ENCODE measurements at places on chromosomes 7 and 10.

DNA sequence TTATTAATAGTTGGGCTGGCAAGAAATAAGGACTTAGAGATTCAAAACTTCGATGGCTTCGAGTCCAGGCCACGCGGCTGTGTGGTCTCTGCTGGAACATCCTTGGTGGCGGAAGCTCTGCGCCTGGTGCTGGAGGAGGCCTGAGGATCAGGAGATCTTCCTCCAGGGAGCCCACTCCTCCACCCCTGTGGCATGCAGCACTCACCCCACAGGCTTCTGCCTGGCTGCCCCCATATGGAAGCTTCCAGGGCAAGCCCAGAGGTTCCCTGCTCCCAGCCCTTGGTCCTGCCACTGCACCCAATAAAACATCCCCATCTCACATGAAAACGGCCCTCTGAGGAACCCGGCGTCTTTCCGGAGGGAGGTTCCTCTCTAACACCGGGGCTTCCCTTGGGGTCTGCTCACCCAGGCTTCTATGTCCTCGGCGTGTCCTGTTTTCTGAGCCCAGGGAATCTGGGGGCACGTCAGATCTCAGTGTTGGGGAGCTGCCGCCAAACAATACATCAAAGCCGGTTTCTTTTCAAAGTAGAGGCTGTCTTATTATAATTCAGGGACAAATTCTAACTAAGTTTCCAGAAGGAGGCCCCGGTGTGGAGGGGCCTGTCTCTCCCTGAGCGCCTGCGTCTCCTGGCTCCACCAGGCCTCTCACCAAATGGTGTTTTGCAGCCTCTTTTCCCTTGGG lies 32.4 kb downstream of the CALML3 start:
- DNase-seq: no peak

GRCh38 chr10:76035206-76036110 lies 604.0 kb downstream of the LRMDA start:
- DNase-seq: no peak

GRCh38 chr10:33398796-33399195 lies 64.3 kb upstream of the NRP1 start:
- no peak for DNase-seq

DNA sequence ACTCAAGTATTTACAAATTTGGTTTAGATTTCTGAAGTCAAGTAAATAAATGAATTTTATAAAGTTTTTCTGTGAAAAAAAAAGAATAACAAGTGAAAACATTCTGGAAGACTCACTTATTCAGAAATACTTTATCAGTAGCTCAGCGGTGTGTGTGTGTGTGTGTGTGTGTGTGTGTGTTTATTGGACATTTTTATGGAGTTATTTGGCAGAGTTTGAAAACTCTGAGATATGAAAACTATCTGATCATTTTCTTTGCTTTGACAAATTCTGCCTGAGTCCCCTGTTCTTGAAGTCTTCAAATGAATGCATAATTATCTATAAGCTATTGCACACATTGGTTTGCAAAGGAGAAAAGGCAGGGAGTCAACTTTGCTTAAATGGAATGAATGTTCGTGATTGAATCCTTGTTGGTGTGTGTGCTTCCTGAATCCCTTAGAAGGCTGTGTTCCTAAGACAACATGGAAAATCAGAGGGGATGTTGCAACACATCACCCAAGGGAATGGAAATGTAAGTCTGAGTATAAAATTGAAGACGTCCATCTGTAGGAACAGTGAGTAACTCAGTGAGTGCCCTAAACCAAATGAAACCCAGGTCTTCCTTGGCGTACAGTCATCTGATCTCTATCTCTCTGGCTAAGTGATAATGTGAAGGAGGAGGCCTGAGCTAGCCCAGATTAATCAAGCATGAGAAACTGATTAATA lies 160.9 kb downstream of the REEP3 start:
- peak; percentile 98 for DNase-seq

DNA sequence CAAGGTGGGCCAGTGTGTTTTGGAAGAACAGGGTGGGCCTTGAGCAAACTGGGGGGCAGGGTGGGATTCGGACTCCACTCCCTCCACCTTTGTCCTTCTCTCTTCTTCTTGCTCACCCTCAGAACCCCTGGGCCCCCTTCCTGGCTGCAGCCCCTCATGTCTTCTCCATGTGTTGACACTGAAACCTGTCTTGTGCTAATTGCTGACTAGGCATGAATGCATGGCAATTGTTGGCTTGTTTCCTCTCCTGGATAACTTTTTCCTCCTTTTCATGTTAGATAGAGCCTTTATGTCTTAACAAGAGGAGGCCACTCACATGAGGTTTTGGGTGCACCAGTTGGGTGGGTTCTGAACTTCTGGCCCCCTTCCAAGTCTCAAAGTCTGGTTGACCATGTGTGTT lies 181.6 kb upstream of the MKI67 start:
- no peak for DNase-seq

- DNase-seq: peak; percentile 97
These were observed 369.6 kb downstream of the FRMD4A start for GRCh38 chr10:13961097-13961496.

DNA sequence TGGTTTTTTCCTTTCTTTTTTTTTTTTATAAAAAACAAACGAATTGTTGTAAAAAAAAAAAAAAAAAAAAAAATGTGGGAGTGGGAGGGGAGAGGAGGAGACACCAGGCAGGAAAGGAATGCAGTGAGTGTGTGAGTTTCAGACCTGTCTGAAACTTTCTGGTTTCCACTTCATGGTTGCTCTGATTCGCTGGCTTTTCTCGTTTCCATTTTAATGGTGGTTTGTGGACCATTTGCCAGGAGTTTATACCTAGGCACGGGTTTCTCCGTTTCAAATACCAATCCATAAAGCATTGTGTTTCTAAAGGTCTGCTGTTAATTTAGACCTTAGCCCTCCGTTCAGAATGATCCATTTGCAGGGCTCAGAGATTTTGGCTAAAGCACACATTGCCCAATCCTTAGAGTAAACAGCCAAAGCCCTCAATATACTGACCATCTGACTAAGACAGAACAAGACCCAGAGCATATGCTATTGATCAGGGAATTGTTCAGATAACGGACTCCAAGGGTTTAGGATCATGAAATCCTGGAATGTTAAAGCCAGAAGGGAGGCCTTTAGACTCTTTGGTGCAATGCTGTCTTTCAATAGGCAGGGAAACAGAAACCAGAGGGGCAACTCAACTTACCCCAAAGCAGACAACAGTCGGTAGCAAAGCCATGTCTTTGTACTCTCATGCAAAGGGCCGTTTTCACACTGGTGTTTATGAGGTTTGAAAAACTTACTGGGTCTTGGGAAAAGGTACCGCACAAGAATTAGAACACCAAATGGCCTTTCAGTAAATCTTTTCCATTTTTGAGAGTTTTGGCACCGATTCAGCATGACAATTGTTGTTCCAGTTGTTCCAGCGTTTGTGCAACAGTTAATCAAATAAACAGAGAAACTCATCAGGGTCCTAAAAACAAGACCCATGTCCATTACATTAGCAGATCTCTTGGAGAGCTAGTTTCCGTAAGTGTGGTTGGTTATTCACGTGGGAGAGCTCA lies 94.3 kb upstream of the AGBL3 start:
- peak; percentile 65 for DNase-seq

DNA sequence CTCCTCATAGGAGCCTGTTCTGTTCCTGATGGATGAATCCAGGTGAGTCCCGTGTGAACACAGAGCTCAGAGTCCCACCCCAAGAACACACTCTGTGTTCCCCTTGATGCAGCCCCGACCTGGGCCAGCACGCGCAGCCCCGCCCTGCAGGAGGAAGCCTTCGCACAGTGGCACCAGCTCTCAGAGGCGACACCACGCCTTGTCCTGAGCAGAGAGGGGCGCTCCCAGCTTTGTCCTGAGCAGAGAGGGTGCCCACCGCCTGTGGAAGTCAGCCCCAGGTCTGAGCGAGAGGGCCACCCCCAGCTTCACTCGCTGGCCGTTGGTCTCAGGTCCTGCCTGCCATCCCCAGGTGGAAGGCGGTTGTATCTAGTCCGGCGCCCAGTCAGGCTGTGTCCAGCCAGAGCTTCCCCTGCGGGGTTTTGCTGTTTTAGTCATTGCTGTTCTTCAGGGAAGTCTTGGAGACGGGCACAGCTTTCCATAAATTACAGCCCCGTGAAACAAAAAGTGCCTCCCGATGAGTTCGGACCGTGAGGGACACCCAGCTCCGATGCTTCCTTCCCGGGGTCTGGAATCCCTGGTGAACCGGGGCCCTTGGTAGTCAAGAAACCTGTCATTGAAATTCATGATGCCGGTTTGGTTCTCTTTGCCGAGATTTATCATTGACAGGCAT lies 43.6 kb downstream of the NKX6-2 start:
- DNase-seq: no peak

DNA sequence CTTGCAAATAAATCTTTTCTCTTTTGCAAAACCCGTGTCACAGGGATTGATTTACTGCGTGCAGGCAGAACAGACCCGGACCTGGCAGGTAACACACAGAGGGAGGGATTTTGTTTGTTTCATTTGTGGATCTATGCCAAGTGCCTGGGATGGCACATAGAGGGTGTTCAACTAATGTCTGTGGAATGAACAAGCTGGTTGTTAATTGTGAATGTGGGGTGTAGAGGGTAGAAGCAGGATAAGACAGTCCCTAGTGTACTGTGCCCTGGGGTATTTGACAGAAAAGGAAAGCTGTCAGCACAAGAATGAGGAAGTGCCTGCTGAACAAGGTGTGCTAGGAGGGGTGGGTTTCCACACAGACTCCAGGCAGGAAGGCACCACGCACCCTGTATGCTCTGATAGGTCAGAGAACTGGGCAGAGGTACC lies 331.8 kb downstream of the CALN1 start:
- no peak for DNase-seq

All from fibroblast of skin of right biceps (primary cell).